ENCODE measurements at places on chromosomes 1 and 21.
A peak's percentile ranks its signal among the peaks of the same experiment; 100 is the strongest.

DNA sequence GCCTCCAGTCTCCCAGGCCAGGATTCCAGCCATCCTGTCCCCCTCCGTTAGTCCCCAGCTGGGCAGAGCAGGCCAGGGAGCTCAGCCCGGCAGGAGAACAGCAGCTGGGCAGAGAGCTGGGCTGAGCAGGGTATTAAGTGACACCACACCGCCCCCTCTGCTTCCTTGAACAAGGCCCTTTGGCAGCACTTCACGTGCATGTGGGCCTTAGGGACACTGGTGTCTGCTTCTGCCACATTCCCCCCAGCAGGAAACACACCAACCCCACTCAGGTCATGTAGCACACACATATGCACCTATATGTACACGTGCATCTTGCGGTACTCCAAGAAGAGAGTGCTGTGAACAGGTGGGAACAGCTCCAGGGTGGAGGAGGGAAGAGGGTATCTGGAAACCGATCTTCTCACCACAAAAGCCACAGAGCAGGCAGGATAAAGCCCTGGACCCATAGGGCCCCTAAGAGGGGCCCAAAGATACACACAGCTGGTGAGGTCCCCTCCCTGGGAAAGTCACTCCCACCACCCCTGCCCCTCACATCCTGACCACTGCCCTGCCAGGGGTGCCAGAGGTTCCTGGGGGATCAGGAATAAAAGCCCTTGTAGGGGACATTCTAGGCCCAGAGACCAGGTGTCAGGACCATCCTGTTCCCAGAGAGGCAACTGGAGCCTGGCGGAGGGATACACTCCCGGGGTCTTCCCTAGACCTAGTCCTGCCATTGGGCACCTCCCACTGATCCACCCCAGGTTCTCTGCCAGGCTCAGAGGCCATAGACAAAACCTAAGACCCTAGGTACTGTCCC lies 4.5 kb downstream of the EPHA2 start:
- no peak for DNase-seq

GRCh38 chr1:154714052-154714623 lies 106.2 kb upstream of the ADAR start:
- no peak for DNase-seq

- DNase-seq, result no peak
Measured at GRCh38 chr1:221530791-221531190, 211.1 kb downstream of the DUSP10 start.

DNA sequence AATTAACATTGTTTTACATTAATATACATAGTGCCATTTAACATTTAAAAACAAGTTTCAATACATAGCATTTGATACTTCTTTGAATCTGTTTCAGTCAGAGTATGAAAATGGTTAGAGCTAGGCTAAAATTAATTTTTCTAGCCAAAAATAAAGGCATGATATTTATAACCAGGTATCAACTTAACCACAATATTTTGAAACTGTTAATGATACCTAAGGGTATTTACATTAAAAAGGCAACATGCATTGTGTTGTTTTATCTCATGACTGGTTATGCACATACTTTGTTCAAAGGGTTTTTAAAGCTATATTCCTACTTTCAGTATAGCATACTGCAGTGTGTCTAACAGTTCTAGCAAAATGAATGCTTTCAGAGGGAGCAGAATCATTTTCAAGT lies 130.0 kb downstream of the HS2ST1 start:
- DNase-seq, result no peak

DNA sequence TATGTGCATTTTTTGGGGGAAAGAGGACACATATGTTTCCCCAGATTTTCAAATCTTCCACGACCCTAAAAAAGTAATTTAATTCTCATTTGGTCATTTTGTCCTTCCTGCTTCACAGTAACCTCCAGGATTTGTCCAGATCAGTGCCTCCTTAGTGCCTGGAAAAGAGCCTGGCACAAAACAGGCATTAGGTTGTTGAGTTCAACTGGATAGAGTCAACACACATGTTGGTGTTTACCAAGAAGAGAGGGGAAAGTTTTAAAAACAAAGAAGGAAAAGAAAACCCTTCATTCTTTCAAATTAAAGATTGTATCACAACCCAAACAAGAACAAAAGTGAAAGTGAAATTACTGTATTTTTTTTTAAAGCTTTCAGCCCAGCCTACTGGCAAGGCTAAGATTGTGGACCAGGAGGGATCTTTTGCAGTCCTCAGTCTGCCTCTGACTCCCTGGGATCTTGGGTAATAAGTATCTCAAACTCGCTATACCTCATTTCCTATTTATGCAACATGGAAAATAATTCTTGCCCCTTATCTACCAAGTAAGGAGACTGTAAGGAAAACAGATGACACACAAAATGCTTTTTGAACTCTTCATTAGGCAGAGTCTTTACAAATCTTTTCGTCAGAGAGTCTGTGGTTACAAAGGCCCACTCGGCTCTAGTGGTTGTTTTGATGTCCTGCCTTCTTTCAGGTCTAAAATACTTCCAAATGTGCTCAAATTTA lies 57.8 kb downstream of the ZNF281 start:
- peak; percentile 83 for DNase-seq

All from AG04450 (cell line).